ENCODE measurements at places on chromosomes 7 and 10.

DNA sequence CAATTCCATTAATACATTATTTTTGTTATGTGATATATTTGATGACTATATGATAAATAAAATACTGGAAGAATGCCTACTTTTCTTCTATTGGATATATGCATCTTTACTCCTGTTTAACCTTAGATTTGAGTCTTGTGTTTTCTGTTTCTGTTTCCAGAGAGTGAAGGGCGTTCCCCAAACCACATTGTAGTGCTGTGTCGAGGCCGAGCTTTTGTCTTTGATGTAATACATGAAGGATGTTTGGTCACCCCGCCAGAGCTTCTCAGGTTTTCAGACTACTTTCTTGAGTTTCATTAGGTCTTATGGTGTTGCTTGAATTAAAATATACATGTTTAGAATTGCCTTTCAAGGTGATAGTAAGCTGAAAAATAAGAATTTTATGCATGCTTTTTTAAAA is 23.8 kb downstream of the CROT start:
- no peak for DNase-seq

- no peak for DNase-seq
Measured at GRCh38 chr10:8412541-8412940, 358.1 kb downstream of the GATA3 start.

DNA sequence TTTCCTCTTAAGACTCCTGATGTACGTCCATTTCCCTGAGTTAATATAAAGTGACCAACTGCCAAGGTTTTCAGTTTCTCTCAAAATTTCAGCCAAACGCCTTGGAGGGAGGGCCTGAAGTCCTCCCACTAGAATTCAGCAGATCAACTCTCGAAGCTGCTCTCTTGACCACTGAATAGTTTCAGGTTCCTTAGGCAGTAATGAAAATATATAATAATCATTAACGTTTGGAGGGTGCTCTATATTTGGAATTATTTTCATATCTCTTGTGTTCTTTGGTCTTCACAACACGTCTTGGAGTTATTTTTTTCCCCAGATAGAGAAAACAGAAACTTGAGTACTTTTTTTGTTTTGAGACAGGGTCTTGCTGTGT is 123.6 kb upstream of the SFMBT2 start:
- no peak for DNase-seq

- no peak for DNase-seq
Measured at GRCh38 chr7:107076781-107077698, 32.5 kb downstream of the PRKAR2B start.

- peak; percentile 71 for DNase-seq
Measured at GRCh38 chr10:32055478-32056135, 618 bp downstream of the KIF5B start.

DNA sequence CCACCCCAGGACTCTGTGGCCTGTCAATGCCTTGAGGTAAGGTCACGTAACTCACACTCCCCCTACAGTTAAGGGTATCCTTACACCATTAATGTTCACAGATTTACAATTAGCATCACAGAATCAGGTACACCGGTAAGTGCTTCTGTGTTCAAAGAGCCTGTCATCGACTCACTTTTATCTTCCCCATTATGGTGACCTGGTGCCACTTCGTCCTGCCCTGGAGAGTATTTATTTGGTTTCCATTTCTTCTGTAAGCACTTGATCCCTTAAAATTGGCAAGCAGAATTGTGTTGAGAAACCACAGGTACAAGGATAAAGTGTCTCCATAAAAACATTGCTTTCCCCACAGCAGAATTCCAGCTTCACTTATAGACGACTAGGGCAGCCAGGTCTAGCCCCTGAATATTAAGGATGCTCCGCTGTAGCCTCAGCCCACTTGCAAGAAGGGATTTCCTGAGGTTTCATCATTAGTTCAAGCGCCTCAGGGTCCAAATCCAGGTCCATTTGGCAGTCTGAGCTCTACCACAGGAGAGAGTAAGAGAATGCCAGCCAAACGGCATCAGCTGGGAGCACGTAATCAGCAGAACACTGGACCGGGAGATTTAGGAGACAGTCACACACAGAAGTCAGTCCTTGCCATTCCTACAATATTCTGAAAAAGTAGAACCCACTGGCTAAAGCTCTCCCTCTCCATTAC is 10.1 kb downstream of the ATXN7L1 start:
- no peak for DNase-seq

- no peak for DNase-seq
Measured at GRCh38 chr7:140214075-140214684, 37.4 kb upstream of the KDM7A start.

DNA sequence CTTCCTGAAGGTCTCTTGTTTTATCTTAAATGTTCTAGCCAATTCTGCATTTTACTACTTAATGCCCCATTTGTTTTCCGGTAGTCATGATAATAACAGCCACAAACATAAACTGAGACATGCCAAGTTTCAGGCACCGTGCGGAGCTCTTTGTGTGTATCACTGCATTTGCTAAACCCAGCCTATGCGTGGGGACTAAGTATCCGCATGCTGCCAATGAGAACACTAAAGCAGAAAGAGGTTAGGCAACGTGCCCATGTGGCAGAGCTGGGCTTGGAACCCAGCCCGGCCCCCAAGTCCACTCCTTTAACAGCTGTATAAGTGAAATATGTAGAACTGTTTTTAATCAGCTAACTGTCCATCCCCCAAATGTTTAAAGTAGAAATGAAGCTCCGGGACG is 54.1 kb downstream of the SLIT1 start:
- DNase-seq = no peak

GRCh38 chr7:55504093-55504859 is 68.0 kb downstream of the VOPP1 start:
- no peak for DNase-seq

DNA sequence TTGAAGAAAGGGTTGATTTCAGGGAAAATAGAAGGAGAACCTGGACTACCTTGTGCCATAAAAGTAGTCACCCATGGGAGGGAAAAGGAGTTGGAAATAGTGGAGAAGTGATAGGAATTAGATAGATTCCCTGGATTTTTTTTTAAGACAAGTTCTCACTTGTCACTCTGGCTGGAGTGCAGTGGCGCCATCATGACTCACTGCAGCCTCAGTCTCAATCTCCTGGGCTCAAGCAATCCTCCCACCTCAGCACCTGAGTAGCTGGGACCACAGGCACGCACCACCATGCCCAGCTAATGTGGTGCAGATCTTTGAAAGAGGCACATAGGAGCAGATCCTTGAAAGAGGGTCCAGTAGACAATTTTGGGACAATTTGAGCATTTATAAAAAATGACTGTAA is 9.5 kb upstream of the BLNK start:
- DNase-seq = no peak

DNA sequence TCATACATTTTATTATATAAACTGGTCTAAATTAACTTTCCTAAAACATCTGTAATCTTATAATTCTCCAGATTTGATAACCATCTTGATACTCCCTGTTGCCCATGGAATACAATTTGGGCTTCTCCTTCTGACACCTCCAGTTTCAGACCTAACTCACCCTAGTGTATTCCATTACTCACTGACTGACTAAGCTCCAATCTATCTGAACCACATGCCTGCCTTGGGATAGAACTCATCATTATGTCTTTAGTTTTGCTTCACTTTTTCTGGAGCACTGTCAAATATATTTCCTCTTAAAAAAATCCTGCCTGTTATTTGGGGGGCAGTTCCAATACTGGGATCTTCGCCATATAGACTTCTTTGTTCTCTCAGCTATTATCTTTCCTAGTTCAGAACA is 4.9 kb upstream of the FOXP2 start:
- no peak for DNase-seq

DNA sequence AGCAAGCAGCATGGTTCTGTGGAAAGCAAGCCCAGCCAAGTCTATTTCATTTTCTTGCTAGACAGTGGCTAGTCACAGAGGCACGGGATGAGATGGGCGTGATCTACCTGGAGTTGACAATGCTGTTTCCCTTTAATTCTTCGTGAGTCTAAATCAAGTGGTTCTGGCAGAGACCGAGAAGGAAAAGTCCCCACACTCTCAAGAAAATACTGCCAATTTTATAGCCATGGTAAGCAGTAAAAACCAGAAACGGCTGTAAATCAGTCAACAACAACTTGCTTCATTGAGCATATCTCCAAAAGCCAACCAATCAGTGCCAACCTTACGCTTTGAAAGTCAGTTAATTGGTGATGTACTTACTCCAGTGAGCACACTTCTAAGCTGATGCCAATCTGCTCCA is 223.4 kb downstream of the SEC23IP start:
- DNase-seq = no peak

DNA sequence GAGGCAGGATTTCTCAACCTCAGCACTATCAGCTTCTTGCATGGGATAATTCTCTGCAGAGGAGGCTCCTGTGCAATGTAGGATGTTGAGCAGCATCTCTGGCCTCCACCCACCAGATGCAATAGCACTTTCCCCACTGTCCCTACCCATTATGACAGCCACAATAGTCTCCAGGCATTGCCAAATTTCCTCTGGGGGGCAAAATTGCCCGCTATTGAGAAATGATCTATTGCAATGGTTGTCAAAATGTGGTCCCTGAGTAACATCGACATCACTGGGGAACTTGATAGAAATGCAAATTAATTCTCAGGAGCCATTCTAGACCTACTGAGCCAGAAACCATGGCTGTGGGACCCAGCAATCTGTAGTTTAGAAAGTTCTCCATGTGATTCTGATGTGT is 7.0 kb downstream of the KCNK18 start:
- DNase-seq = no peak

DNA sequence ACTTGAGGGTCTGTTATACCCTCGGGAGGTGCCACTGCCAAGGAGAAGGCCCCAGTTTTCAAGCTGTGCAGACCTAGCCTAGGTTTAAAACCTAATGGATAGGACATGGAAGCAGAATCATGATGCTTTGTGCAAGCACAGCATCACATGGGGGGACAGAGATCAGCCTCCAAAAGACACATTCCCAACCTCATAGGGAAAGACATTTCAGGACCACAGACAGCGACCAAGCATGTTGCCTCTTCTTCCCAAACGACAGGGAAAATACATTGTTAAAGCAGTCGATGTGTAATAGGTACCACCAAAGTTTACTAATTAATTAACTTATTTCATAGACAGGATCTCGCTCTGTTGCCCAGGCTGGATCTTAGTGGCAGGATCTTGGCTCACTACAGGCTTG is 573.9 kb downstream of the TCERG1L start:
- DNase-seq = no peak

DNA sequence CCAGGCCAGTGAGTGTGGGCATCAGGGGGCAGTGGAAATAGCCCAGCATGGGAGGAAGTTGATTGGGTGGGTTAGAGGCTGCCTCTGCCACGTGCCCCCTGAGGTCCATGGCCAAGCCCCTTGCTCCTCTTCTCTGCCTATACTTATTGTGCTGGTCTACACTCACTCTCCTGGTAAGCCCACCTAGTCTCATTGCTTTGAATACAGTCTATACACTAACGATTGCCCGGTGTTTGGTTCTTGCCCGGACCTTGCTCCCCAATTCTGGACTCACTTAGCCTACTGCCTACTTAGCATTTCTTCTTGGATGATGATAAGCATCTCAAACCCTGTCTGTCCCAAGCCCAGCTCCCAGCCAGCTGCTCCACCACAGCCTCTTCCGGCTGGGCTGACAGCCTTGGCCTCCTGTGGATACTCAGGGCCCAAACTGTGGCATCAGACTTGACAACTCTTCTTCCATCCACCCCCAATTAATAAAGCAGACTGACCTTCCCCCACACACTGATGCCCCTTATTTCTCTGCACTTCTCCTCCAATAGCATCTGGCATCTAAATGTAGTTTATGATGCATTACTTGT is 10.1 kb downstream of the LRRC18 start:
- DNase-seq = no peak

GRCh38 chr7:41773756-41774155 is 70.9 kb upstream of the INHBA start:
- DNase-seq = no peak

- no peak for DNase-seq
Measured at GRCh38 chr10:21369697-21370096, 155.8 kb downstream of the SKIDA1 start.

DNA sequence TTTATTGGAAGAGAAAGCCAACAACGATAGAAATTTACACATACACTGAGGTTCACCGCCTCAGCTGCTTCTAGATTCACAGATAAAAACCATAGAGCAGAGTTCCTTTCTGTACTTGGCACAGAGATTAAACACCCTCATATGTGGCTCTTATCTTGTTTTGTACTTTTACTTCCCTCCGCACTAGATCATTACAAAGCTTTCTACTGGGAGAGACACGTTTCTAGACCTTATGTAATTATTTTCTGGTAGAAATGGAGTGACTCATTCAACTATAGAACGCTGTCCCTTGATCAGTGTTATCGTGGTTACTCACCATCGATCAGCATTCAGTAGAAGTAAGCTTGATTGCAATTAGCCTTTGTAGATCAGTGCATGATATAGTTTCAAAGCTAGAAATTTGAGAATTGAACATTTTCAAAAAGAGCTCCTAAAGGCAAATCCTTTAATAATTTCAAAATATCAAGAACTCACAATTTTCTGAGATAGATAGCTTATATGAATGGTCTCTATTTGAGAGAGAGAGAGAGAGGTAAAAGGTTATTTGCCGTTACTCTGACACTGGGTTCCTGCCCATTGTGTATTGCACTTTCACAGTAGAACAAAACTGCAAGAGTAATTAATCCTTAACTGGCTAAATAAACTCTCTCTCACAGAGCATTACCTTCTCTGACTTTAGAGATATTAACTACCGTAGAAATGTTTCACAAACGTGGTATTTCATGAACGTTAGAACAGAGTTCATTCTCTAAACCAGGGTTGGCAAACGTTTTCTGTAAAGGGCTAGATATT is 26.1 kb upstream of the DNAJC1 start:
- no peak for DNase-seq

DNA sequence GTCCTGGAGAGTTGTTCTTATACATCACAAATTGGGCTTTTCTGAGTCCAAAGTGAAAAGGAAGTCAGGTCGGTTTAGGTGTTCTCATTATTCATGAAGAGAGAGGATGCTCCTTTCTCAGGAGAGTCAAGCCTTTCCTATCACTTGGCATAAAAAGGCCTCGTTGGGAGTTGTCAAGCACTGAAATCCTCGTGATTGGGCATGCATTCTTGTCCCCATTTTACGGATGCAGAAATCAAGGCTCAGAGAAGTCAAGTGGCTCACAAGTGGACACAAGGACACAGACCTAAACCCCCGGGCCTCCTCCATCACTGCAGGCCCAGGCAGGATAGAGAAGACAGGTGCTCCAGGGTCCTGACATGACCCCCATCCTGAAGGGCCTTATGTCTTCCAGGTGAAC is 8.5 kb downstream of the RBP3 start:
- no peak for DNase-seq

DNA sequence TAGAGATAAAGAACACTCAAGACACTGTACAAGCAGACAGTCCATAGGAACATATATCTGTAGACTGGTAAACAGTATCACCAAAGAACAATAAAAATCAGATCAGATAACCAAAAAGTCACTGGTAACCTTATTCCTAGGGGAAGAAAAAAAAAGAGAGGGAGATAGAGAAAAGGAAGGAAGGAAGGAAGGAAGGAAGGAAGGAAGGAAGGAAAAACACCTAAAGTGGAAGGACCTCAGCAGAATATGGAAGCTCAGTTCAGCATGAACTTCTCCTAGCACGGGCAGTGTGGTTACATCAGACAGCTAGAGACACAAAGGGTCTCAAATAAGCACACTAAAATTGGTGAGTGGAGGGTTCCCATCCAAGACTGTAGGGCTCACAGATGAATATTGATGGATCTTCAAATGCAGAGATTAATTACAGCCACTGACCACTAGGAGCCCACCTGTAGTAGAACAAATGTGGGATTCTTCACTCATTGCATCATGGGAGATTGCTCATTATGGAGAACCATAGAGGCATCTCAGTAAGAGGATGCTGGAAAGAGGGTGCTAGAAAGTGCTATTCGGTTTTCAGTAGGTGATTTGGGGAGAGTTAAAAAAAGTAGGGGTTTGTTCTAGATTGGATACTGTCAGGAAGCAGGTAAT is 293.4 kb upstream of the C7orf33 start:
- no peak for DNase-seq

GRCh38 chr10:70404787-70405036 is 767 bp downstream of the EIF4EBP2 start:
- no peak for DNase-seq

Data from substantia nigra (tissue), 51 donors.